ENCODE measurements at places on chromosomes 7 and 10. TPM values are rescaled to one million over a fixed set of nuclear protein-coding genes. Genes with fewer than 3 reads are reported as not detected.

Gene INPP5A
- 93.9 TPM for total RNA-seq

Gene RBP3
- total RNA-seq = not detected

GRCh38 chr7:108286290-108286904 is 156.2 kb upstream of the LAMB4 start:
- H3K27ac ChIP-seq = no peak overlapping the region
- H3K4me1 ChIP-seq = peaks cover 3% of the 10 kb centered on the region
- H3K4me3 ChIP-seq = no peak overlapping the region

- H3K36me3 ChIP-seq = no peaks in the 10 kb centered on the region
- no peak overlapping the region for H3K4me3 ChIP-seq
- no peak overlapping the region for H3K27ac ChIP-seq
- no peaks in the 10 kb centered on the region for H3K4me1 ChIP-seq
- H3K27me3 ChIP-seq = peaks cover 2% of the 10 kb centered on the region
Observed at GRCh38 chr10:47079204-47079580, 168.0 kb downstream of the PTPN20 start.

- DNase-seq = no peak
- H3K27me3 ChIP-seq = no peaks in the 10 kb centered on the region
- H3K36me3 ChIP-seq = no peaks in the 10 kb centered on the region
Observed at GRCh38 chr10:65394502-65395297, 1531.1 kb upstream of the LRRTM3 start.

DNA sequence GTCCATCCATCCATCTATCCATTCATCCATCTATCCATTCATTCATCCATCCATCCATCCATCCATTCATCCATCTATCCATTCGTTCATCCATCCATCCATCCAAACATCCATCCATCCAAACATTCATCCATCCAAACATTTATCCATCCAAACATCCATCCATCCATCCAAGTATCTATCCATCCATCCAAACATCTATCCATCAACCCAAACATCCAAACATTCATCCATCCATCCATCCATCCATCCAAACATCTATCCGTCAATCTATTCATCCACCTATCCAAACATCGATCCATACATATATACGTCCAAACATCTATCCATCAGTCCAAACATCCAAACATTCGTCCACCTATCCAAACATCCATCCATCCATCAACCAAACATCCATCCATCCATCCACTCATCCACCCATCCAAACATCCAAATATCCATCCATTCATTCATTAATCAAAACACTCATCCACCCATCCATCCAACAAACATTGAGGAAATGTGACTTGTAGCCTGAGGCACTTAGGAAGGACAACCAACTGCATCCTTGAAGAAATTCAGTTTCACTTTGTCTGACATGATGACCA is 28.8 kb upstream of the MYH16 start:
- no peak for DNase-seq
- H3K27me3 ChIP-seq = peaks cover 7% of the 10 kb centered on the region
- H3K4me1 ChIP-seq = no peaks in the 10 kb centered on the region
- H3K27ac ChIP-seq = no peak overlapping the region
- no peak overlapping the region for H3K4me3 ChIP-seq
- H3K36me3 ChIP-seq = no peaks in the 10 kb centered on the region

GRCh38 chr10:85781404-85781803 is 585.2 kb downstream of the GRID1 start:
- H3K4me3 ChIP-seq = no peak overlapping the region
- no peaks in the 10 kb centered on the region for H3K4me1 ChIP-seq
- no peak overlapping the region for H3K27ac ChIP-seq
- H3K27me3 ChIP-seq = no peaks in the 10 kb centered on the region

- no peak for DNase-seq
- H3K27ac ChIP-seq = no peak overlapping the region
- no peaks in the 10 kb centered on the region for H3K36me3 ChIP-seq
- no peak overlapping the region for H3K4me3 ChIP-seq
Observed at GRCh38 chr10:22833353-22833752, 94.5 kb upstream of the ARMC3 start.

- no peaks in the 10 kb centered on the region for H3K4me1 ChIP-seq
- no peak overlapping the region for H3K4me3 ChIP-seq
- H3K36me3 ChIP-seq = peaks cover 3% of the 10 kb centered on the region
- H3K27me3 ChIP-seq = no peaks in the 10 kb centered on the region
- no peak for DNase-seq
Observed at GRCh38 chr10:95664543-95664942, 8.0 kb upstream of the ALDH18A1 start.

- peaks cover 3% of the 10 kb centered on the region for H3K27me3 ChIP-seq
- DNase-seq = no peak
- no peak overlapping the region for H3K27ac ChIP-seq
- H3K4me1 ChIP-seq = no peaks in the 10 kb centered on the region
Observed at GRCh38 chr7:25694699-25695098, 457.3 kb upstream of the NFE2L3 start.

DNA sequence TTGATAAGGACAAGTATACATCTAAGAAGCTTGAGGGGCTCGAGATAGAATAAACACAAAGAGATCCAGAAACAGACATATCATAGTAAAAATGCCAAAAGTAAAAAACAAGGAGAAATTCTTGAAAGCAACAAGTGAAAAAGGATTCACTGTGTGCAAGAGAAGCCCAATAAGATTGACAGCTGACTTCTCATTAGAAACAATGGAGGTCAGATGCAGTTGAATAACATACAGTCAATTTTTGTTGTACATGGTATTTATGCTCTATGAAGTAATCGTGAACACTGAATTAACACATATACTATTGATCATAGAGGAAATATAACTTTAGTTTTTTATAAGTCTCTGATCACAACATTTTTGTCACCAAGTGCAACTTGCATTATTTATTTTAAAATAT is 982.8 kb upstream of the SORCS1 start:
- H3K27ac ChIP-seq = no peak overlapping the region
- H3K36me3 ChIP-seq = no peaks in the 10 kb centered on the region
- no peaks in the 10 kb centered on the region for H3K27me3 ChIP-seq
- no peak overlapping the region for H3K4me3 ChIP-seq
